ENCODE measurements at places on chromosomes 3 and 15.

GRCh38 chr3:13080591-13080990, 7.4 kb upstream of the IQSEC1 start:
- no peak for DNase-seq
- H3K4me1 ChIP-seq: no peaks in the 10 kb centered on the region
- H3K36me3 ChIP-seq: no peaks in the 10 kb centered on the region
- H3K27me3 ChIP-seq: peaks cover 52% of the 10 kb centered on the region

GRCh38 chr3:122103821-122104514, 48.8 kb downstream of the CD86 start:
- H3K4me3 ChIP-seq: no peak overlapping the region
- H3K4me1 ChIP-seq: no peaks in the 10 kb centered on the region
- no peaks in the 10 kb centered on the region for H3K36me3 ChIP-seq
- no peak overlapping the region for H3K27ac ChIP-seq
- no peak for DNase-seq

- no peaks in the 10 kb centered on the region for H3K4me1 ChIP-seq
- no peak overlapping the region for H3K27ac ChIP-seq
- H3K36me3 ChIP-seq: peaks cover 11% of the 10 kb centered on the region
- no peak for DNase-seq
- H3K4me3 ChIP-seq: no peak overlapping the region
- peaks cover 54% of the 10 kb centered on the region for H3K27me3 ChIP-seq
Measured at GRCh38 chr3:45785605-45786150, 10.7 kb downstream of the SLC6A20 start.

GRCh38 chr3:178397836-178398235, 138.4 kb upstream of the KCNMB2 start:
- no peaks in the 10 kb centered on the region for H3K36me3 ChIP-seq
- no peak for DNase-seq
- H3K4me3 ChIP-seq: no peak overlapping the region

GRCh38 chr3:160792540-160792939, 36.5 kb downstream of the PPM1L start:
- H3K27me3 ChIP-seq: no peaks in the 10 kb centered on the region
- no peak for DNase-seq
- no peak overlapping the region for H3K4me3 ChIP-seq
- no peaks in the 10 kb centered on the region for H3K4me1 ChIP-seq
- H3K36me3 ChIP-seq: no peaks in the 10 kb centered on the region

- no peak for DNase-seq
- H3K27ac ChIP-seq: no peak overlapping the region
- peaks cover 4% of the 10 kb centered on the region for H3K27me3 ChIP-seq
- H3K36me3 ChIP-seq: no peaks in the 10 kb centered on the region
Measured at GRCh38 chr3:153354641-153355040, 192.6 kb downstream of the RAP2B start.

All from HFFc6 (cell line).